ENCODE measurements at places on chromosomes 2 and 18. TPM values are rescaled to one million over a fixed set of nuclear protein-coding genes. Genes with fewer than 3 reads are reported as not detected.
A peak's percentile ranks its signal among the peaks of the same experiment; 100 is the strongest.

DNA sequence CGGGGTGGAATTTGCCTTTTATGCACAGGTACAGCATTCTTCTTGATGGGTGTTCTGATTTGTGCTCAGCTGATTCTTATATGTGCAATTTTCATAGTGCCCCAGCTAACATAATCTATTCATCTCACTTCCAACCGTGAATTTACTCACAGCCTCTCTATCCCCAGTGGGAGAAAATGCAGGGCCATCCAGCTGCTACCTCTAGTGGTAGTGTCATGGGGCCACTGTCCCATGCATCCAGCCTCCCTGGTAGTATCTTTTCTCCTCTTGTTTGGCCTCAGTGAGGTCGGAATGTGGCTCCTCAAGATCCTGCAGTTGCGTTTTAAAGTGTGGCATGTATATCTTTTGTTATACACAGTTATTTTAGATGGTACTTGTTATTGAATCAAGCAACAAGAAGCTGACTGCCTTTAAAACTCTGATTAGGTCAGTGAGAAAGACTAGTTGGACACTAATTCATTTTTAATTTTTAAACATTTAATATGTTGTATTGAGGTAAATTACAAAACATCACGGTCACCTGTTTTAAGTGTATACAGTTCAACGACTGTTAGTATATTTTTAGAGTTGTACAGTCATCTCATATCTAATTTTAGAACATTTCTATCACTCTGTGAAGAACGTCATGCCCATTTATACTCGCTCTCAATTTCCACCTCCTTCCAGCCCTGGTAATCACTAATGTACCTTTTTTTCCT, 67.9 kb upstream of the TXNDC2 start:
- H3K27me3 ChIP-seq: no peaks in the 10 kb centered on the region
- no peak overlapping the region for H3K27ac ChIP-seq
- H3K4me3 ChIP-seq: no peak overlapping the region
- H3K36me3 ChIP-seq: no peaks in the 10 kb centered on the region
- DNase-seq: no peak

DNA sequence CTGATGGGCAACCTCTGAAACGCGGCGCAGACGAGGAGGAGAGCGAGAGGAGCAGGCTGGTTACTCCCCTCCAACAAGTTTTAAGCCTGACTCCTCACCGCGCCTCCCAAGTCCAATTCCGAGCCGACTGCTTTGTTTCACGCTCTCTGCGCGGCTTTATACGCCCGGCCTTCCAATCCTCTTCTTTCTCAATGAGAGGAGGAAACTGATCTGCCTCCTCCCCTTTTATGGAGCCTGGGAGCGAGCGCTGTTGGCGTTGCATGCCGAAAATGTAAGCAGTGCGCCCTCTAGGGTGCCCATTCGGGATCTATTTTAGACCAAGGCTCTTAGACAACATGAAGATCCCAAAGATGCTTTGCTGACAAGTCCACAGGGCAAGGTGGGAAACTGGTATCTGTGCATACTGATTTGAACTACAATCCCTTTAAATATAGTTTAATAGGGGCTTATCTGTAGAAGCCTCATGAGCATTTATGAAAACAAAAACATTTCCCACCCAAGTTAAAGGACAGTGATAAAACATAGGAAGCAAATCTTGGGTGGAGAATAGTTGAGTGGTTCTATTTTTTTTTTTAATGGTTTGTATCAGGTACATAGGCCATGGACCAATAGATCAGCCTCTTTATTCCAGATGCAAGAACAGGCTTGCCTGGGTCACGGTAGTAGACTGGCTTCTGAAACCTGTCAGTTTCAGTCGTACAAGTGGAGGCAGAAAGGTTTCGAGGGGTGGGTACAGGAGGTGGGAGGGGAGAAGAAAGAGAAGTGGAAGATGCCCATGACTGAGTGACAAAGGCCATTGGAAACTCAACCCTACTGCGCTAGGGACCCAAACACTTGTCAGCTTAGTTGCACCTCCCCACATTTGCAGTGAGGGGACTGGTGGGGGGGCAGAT, at the start of gene RND3:
RND3 (minus strand) TSS at position 131 of the 893 bp plus-strand sequence. CDS start 250 bp downstream, outside the sequence.
- peaks cover 10% of the 10 kb centered on the region for H3K4me1 ChIP-seq
- peak; percentile 93 for DNase-seq
- no peaks in the 10 kb centered on the region for H3K27me3 ChIP-seq
- peak within 1 kb of the TSS; percentile 99 for H3K27ac ChIP-seq
- H3K36me3 ChIP-seq: no peaks in the 10 kb centered on the region
- H3K4me3 ChIP-seq: peak within 1 kb of the TSS; percentile 86

GRCh38 chr2:177784745-177785067, 287.9 kb downstream of the PDE11A start:
- no peak overlapping the region for H3K27ac ChIP-seq
- H3K4me3 ChIP-seq: no peak overlapping the region
- no peaks in the 10 kb centered on the region for H3K36me3 ChIP-seq
- DNase-seq: no peak
- no peaks in the 10 kb centered on the region for H3K27me3 ChIP-seq

DNA sequence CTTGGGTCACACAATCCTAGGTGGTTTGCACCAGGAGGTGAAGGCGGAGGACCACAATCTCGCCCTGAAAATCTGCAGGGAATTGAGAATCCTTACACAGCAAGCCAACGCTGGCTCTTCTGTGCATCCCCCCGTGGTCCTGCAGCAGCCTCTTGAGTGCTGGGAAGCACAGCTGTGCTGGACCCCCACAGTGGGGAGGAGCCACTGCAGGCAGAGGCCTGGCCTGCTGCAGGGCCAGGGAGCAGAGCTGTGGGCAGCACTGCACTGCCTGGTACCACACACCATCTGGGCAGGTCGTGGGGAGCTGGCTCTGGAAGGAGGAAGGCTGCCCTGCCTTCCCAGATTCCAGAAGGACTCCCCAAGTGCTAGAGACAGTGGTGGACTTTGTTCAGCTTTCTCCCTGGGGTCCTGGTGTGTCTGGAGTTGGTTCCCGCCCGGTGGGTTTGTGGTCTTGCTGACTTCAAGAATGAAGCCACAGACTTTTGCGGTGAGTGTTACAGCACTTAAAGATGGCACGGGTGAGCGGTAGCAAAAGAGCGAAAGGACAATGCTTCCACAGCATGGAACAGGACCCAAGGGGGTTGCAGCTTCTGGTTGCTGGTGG, 106.3 kb downstream of the FAM168B start:
- no peaks in the 10 kb centered on the region for H3K36me3 ChIP-seq
- H3K27me3 ChIP-seq: no peaks in the 10 kb centered on the region
- H3K4me3 ChIP-seq: no peak overlapping the region

DNA sequence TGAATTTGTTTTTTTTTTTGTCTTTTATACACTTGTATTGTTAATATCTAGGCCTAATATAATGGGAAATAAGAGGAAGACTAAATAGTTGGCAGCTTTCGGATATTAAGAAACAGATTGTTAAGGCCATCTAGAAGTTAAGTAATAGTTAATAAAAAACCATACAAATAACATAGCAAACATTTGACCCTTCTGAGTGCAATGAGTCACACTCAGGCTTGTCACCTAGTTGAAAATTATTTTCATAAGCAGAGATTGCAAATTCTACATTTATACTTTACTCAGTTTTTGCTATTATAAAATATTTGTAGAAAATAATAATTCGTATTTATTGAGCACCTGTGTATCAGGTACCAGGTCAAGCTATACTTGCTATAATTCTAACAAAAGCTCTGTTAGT, 2.4 kb downstream of the NUP35 start:
- no peak overlapping the region for H3K27ac ChIP-seq
- H3K4me1 ChIP-seq: peaks cover 15% of the 10 kb centered on the region
- H3K27me3 ChIP-seq: no peaks in the 10 kb centered on the region
- H3K36me3 ChIP-seq: no peaks in the 10 kb centered on the region

- H3K4me3 ChIP-seq: no peak overlapping the region
- no peaks in the 10 kb centered on the region for H3K27me3 ChIP-seq
- no peak for DNase-seq
- H3K4me1 ChIP-seq: peaks cover 20% of the 10 kb centered on the region
- no peaks in the 10 kb centered on the region for H3K36me3 ChIP-seq
- peak overlapping the region; percentile 96 for H3K27ac ChIP-seq
These were observed 24.8 kb downstream of the MRPL35 start for GRCh38 chr2:86223927-86224560.

GRCh38 chr18:48904091-48904490, 46.7 kb downstream of the SMAD7 start:
- no peak for DNase-seq
- H3K4me3 ChIP-seq: no peak overlapping the region
- H3K36me3 ChIP-seq: no peaks in the 10 kb centered on the region
- peaks cover 31% of the 10 kb centered on the region for H3K4me1 ChIP-seq

- H3K27me3 ChIP-seq: no peaks in the 10 kb centered on the region
- no peaks in the 10 kb centered on the region for H3K36me3 ChIP-seq
- DNase-seq: no peak
- H3K27ac ChIP-seq: no peak overlapping the region
These were observed 250.3 kb downstream of the CDH20 start for GRCh38 chr18:61583548-61583947.

The IL37 gene
- total RNA-seq: not detected

The ABCB11 gene
- not detected for total RNA-seq

Measured in thoracic aorta (tissue), 2 donors.